GM12892 (cell line): ENCODE measurements at places on chromosomes 4 and X.

DNA sequence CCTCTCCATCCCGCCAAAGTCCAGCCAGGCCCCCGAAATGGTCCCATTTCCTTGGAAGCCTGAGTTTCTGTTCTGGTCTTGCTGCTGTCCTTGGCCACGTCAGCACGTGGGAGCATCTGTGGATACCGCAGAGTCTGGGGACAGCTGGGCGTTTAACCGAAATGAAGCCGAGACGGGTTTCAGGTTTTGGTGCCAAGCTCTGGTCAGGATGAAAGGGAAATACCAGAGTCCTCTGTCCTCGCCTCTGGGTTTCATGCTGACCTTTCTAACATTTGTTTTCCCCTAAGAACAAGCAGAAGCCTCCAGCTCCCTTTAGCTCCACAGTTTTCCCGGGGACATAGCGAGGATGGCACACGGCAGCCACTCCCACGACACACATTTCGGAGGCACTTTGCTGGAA lies 19.7 kb downstream of the SHOX start:
- no peak for DNase-seq

GRCh38 chr4:94897023-94897422 lies 139.3 kb downstream of the BMPR1B start:
- DNase-seq, result no peak

- no peak for DNase-seq
Observed at GRCh38 chr4:572594-572993, 3.5 kb downstream of the TMEM271 start.

DNA sequence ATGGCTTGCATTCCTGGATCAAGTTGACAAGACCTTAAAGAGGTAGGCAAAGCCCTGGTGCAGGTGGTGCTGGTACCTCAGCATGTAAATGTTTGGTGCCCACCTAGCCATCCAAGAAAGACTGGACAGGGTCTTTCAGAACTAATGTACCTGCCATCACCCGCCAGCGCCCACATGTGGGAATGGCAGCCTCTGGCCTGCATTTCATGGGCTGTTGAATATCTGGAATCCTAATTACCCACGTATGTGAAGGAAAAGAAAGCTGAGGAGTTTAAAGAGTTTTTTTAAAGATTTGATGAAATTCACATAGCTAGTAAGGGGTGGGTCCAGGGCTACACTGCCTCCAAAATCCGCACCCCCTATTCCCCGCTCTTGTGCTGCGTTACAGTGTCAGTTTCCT lies 8.6 kb upstream of the CCDC149 start:
- DNase-seq, result no peak

DNA sequence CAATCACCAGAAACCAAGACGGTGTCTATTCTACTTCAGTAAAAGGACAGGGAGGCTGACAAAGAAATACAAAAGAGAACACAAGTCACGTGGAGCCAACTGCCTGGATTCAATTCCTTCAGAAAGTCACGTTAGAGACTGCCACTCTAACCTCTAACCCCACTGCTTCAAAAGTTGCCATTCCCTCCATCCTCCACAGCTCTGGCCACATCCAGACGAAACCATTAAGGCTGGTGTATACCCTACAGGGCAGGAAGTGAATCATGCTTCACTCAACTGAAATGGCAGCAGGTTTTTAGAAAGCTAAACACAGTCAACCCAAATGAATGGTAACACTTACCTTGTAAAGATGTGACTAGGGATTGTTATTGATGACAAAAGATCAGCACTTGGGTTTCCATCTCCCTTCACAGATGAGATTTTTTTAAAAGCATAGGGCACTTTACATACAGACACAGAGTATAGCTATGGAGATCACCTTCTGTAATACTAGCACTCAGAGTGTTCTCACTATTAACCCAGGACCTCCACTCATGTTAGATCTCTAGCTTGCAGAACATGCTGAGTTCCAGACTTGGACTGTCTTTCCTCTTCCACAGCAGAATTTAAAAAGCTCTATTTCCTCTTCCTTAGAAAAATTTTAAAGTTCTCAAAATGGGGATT lies 37.4 kb downstream of the MAML3 start:
- DNase-seq, result no peak

DNA sequence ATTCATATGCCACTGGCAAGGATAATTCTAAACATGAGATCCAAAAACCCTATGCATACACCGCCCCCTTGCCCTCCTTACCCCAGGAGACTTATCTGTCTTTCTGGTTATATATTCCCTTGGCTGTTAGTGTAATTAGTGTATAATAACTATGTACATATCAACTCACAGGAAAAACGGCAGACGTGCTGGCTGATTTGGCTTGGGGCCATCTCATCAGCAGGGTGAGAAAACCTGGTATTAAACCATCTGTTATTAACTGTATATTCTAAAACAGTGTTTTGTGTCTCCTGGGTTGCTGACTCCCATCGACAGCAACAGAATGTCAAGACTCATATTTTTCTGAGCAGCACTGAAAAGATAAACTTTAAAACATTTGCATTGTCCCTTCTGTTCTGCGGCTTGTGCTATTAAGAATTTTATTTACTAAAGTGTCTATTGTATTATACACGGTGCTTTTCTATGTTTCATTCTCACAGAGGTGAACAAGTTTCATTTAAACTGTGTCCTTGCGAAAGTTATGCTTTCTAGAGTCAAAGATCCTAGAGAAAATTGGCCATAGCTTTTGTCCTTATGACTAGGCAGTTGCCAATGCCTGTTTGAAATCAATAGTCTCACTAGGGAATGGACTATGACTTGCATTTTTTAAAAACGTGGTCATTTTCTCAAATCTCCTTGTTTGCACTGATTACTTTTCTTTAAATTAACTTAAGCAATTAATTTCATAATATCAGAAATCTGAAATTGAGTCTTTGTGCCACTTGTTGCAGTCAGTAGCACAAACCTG lies 211.5 kb upstream of the MID1 start:
- DNase-seq, result no peak

DNA sequence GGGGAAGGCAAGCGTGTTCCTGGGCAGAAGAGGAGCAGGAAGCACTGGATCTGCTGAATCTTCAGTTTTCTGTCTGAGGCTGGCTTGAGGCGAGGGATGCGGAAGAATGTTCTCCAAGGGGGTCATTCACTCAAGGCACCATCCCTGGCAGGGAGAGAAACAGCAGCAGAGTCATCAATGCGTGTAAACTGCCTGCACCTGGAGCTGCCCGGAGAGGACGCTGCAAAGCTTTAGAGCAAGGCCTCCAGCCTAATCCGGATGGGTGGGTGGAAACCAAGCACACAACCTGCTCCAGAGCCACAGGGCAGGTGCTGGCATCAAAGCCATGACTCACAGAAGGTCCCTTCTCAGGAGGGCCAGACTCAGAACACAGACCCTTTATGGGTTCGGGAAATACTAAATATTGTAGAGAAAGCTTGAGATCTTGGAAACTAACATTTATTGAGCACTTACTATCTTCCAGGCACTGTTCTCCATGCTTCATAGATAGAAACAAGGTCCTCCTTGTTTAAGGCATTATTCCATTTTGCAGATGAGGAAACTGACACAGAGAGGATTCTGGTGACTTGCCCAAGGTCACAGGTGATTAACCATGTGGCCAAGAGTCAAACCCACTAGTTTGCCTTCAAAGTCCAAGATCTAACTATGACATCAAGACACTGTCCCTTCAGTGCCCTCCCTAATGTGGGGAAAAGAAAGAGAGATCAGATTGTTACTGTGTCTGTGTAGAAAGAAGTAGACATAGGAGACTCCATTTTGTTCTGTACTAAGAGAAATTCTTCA lies 7.7 kb downstream of the PROM1 start:
- DNase-seq, result no peak

- no peak for DNase-seq
Observed at GRCh38 chr4:168868044-168868781, 141.8 kb downstream of the CBR4 start.

DNA sequence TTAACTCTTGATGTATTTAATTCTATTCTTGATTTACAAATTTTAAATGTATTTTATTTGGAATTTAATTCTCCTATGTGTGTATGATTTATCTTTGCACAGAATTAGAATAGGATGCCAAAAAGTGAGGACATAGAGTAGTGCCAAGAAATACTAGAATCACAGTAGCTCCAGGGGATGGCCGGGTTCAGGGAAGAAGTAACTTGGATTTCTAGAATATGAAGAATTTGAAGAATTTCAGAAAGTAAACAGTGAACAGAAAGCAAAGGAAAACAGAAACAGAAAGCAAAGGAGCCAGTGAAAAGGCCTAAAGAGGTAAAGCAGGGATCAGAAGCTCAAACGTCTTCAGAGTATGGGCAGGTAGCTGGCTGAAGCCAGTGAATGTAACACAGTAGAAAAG lies 1187.6 kb downstream of the RPA4 start:
- DNase-seq, result no peak

- no peak for DNase-seq
Observed at GRCh38 chr4:8296491-8296890, 26.9 kb downstream of the HTRA3 start.

DNA sequence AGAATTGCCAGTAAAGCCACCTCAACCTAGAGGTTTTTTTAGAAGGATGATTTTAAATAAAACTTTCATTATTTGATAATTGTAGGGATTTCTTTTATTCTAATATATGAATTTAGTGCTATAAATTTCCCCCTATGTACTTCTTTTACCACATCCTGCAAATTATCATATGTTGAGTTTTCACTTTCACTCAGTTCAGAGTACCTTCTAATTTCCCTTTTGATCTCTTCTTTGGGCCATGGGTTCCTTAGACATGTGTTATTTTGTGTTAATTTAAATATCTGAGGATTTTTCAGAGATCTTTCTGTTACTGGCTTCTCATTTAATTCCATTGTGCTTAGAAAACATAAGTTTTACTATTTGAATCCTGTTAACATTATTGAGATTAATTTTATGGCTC lies 6.1 kb downstream of the BEX2 start:
- DNase-seq, result no peak

GRCh38 chr4:89868999-89869589 lies 25.6 kb upstream of the MMRN1 start:
- no peak for DNase-seq

DNA sequence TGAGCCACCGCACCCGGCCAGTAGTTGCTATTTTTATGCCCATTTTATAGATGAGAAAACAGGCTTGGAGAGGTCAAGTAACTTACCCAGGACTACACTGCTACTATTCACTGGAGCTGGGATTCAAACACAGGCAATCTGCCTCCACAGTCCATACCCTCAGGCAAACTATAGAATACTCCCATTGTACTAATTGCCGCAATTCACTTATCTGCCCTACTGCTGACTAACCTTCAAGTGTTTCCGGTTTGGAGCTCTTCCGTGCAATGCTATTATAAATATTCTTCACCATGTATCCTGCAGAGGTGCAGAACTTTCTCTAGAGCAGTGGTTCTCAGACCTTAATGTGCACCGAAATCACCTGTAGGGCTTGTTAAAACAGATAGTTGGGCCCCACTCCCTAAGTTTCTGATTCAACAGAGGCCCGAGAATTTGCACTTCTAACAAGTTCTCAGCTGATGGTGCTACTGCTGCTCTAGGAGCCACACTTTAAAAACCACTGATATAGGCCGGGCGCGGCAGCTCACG lies 1.9 kb upstream of the G3BP2 start:
- DNase-seq, result no peak

DNA sequence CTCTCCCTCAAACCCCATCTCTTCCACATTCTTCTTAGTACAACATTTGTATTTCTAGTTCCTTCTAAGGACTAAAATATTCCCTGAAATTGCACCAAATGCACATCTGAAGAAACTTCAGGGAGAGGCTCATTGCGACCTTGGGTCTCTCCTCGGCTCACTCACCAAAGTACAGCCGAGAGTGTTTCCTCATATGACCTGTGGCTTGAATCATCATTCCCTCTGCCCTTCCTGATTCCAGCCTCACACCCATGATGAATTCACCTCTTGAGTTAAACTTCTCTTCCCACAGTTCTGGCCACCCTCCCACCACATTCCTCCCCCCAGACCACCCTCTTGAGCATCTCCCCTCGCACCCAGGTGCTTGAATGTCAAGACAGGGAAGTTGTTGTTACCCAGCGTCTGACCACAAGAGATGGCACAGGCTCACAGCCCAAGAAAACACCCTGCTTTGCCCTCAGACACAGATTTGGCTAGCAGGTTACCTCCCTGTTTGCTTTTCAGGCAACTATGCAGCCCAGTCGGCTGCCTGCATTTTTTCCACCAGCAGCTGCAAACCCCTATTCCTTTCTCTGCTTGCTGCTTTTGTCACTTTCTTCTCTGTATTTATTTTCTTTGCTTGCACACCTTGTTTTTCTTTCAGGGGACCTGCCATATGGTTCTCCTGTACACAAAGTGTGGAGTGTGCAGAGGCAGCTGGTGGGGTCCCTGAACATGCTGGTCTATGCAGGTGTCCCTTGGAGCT lies 214.8 kb downstream of the SPATA18 start:
- no peak for DNase-seq

DNA sequence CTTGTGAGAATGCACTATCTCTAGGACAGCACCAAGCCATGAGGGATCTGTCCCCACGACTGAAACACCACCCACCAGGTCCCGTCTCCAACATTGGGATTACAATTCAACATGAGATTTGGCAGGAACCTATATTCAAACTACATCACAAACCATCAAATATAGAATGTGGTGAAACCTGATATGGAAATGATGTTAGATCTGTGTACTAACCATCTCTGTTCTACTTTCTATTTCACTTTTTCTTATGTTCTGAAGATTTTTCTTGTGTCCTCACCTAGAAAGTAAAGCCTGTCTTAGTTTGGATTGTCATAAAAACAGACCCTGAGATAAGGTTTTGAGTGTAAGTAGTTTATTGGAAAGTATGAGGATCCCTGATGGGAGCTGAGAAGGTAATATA lies 37.8 kb upstream of the TACR3 start:
- DNase-seq, result no peak

DNA sequence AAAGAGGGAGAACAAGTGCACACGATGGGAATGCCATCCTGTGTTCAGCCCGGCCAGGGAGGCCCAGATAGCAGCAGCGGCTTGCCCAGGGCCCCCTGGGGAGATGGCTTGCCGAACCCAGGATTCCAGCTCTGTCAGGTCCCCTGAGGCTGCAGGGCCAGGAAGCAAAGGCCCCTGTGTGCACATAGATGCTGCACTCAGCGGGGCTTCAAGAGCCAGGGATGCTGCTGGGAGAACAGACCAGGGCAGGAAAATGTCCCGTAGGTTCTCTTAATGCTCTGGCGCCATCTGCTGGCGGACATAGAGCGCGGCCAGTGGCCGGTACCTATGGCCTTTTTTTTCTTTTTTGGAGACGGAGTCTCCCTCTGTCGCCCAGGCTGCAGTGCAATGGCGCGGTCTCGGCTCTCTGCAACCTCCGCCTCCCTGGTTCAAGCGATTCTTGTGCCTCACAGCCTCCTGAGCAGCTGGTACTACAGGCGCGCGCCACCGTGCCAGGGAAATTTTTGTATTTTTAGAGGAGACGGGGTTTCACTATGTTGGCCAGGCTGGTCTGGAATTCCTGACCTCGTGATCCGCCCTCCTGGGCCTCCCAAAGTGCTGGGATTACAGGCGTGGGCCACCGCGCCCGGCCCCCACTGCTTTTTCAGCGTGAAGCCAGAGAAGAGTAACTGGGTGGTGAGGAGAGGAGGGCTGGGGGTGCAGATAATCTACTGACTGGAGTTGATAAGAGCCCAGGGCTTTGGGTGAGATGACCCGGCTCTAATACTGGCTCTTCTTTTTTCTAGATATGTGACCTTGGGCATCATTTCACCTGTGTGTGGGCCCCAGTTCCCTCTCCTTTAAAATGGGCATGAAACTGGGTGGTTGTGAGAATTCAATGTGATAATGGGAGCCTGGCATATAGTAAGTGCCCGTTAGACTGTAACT lies 22.5 kb downstream of the MED28 start:
- peak; percentile 76 for DNase-seq

GRCh38 chrX:110836451-110836850 lies 40.8 kb upstream of the CHRDL1 start:
- DNase-seq, result no peak
